ENCODE measurements at places on chromosomes 4 and X.

GRCh38 chrX:72121383-72121782 lies 10.3 kb downstream of the RTL5 start:
- DNase-seq: peak; percentile 6

- no peak for DNase-seq
Observed at GRCh38 chr4:119692001-119692400, 63.4 kb upstream of the PDE5A start.

DNA sequence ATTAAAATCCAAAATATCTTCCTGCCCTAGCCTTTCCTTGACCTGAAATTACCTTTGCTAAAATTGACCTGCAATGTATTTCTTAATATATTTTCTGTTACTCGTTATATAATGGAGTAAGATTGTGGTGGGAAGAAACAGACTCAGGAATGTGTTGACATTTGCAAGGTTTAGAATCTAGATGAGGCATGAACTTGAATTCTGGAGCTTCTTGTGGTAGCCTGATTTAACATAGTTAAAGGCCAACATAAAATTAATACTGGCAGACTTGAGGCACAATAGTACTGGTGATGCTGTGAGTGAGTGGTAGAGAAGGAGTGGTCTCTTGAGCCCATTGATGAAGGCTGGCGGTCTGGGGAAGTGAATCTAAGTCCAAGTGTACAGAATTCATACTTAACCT lies 197.9 kb upstream of the SPRY1 start:
- DNase-seq: no peak

GRCh38 chr4:40594261-40595178 lies 35.1 kb downstream of the RBM47 start:
- no peak for DNase-seq

- DNase-seq: no peak
Observed at GRCh38 chr4:1345903-1346780, 866 bp upstream of the UVSSA start.

DNA sequence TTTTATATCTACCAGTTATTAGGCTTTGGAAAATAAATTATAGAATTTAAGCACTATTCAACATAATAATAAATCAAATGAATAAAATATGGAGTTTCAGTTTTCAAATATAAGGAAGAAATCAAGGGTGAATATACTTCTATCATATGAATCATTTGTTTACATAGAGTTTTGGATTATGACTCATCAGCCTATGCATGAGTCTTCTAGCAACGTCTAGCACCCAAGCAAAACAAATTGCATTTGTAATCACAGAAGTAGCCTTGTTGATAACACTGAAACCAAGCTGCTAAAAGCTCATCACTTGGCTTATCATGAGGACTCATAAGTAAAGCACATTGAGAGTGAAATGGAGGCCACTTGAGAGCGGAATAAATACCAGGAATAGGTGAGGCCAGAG lies 434.6 kb downstream of the PCDH11X start:
- DNase-seq: no peak

GRCh38 chr4:78325271-78326157 lies 226.1 kb upstream of the ANXA3 start:
- no peak for DNase-seq

DNA sequence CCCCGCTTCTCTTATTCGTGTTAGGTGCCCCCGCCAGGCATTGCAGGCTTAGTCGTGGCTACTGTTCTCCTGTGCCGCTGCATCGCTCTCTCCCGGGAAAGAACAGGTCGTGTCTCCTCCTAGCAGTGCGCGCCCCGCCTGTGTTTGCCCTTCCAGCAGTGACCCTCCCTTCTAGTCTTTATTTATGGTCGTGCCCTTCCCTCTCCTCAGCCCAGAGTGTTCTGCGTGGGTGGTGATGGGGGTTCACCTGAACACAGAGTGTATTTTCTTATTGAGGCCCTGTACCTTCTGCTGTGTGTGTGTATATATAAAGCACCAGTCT lies 15.2 kb downstream of the USP11 start:
- no peak for DNase-seq

DNA sequence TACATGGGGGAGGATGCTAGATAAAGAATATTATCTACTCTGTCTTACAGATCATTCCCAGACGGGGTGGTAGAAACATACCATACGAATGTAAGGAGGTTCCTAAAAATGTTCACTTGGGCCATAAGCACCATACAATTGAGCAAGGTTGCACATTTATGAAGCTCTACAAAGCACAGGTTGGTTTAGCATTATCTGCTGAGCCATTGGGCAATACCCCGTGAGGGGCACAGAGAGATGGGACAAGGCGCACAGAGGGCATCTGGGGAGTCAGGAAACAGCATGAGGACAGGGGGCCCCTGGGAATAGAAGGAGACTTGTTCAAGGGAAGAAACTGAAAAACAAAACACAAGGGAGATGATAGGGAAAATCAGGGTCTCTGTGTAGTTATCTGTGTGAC lies 305.3 kb downstream of the TRIML1 start:
- DNase-seq: no peak

- no peak for DNase-seq
Observed at GRCh38 chrX:133888984-133889383, 96.4 kb downstream of the GPC3 start.

- DNase-seq: no peak
Observed at GRCh38 chrX:39361736-39362135, 560.5 kb downstream of the MID1IP1 start.

DNA sequence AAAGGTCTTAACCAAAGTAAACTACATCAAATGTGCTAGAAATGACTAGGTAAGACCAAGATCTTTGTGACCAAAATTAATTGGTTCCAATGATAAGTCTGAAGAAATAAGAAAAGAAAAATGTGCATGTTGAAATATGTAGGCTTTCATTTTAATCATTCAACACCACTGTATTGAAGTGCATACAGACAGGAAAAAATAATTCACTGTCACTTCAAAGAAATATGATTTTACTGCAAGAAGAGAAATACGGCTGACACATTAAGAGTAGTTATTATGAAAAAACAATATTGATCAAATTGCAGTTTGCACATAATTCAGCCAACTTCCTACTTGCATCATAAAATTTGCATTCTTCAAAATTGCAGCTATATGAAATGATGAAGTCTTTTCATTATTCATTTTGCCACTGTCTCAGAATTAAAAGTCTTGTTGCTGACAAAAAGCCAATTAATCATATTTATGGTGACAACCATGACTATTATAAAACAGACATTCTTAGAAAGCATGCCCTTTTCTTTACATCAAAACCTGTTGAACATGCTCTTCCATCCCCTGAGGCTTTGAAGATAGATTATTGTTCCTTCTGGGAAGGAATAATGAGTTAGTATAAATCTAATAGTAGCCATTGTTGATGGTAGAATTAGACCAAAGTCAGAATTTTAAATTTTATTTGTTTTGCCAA lies 405.9 kb upstream of the MAD2L1 start:
- no peak for DNase-seq

GRCh38 chr4:82042042-82042441 lies 331.7 kb downstream of the HNRNPD start:
- no peak for DNase-seq

DNA sequence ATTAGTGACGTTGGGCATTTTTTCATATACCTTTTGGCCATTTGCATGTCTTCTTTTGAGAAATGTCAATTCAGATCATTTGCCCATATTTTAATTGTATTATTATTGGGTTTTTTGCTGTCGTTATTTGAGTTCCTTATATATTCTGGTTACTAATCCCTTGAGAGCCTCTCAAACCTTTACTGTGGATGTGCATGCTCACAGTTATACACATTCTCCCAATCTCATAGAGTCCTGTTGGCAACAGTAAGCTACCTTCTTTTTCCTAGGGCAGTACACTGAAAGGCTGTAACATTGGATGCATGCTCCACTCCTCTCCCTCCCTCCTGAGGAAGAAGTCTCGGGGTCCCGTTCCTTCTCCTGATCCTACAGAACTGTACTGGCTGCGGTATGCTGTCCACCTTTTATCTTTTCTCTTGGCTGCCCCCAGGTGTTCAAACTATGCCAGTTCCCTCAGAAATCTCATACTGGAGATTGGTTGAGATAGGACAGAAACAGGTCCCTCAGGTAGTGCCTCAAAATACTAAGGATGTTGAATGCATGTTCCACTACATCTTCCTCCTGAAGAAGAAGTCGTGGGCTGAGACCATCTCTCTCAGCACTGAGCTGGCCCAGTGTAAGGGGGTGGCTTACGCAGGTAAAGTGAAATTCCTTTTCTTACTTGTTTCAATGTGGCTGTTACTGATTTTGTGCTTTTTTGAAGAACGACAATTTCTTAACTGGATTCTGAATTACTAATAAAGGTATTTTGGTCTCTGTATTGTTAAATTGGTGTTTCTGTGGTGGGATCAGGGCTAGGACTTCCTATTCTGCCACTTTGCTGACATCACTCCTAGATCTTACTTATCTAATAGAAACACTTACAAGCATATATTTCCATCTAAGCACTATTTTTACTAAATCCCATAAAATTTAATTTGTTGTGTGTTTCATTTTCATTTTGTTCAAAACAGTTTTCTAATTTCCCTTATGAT lies 145.4 kb upstream of the HUWE1 start:
- no peak for DNase-seq

Measured in esophagus squamous epithelium (tissue), 5 donors.